NCI-H2171 treated with DMSO at 0.1 percent for 48 hours (cell line): ENCODE measurements at places on chromosomes 6 and 20.

DNA sequence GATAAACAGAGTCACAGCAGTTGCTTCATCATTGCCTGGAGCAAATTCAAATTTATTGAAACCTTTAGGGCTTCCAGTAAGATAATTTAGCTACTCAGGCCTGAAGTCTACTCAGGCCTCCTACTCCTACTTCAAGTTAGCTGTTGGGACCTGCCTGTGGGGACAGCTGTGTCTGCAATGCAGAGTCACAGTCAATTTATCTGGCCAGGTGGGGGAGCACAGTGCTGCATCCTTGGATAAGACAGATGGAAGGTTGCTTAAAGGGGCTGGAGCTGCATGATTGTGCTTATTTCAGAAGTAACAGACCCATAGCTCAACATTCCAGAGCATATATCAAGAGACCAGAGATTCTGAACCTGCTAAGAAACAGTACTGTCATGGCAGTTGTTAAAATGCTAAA is 932.1 kb downstream of the QKI start:
- DNase-seq: no peak

- DNase-seq: no peak
Observed at GRCh38 chr20:48717095-48717672, 110.6 kb downstream of the PREX1 start.

- DNase-seq: no peak
Observed at GRCh38 chr20:58791286-58791685, 59.4 kb downstream of the GNAS-AS1 start.

- no peak for DNase-seq
Observed at GRCh38 chr20:7856756-7857155, 83.5 kb downstream of the HAO1 start.

DNA sequence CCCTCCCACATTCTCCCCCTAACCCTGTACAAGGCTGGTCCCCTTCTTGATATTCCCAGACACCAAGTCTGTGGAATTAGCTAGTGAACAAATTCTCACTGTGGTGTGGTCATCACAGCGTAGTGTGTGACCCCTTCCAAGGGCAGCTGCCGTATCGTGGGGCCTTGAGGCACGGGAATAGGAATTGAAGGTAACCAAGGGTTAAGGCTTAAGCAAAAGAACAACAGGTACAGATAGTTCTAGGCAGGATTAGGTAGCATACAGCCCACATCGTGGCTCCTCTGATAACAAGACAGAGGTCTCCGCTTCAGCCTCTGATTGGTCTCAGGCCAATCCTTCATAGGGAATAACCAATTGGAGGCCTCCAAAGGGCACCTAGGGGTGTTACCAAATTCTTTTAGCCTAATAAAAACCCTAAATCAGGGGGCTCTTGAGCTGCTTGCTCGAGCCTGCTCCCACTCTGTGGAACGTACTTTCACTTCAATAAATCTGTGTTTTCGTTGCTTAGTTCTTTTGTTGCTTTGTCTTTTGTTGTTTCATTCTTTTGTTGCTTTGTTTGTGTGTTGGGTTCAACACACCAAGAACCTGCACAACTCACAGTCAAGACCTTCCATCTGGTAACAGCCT is 64.7 kb downstream of the GPR6 start:
- DNase-seq: no peak

DNA sequence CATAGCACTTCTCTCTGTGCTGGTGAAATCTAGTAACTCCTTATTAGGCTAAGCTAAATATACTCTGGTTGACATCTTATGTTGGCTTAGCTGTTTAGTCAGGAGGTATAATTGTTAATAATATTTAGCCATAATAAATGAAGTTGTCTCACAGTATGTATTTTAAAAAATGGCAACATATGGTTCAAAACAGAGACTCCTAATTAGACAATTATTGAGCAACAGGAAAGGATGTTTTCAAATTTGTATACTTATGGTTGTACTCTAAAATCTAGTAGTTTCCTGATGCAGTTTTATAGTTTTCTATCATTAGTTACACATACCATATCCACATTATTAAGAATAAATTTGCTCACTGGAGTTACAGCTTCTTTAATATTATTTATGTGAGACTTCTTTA is 150.2 kb downstream of the BCKDHB start:
- DNase-seq: no peak

GRCh38 chr6:24838994-24839393 is 40.3 kb upstream of the ARMH2 start:
- no peak for DNase-seq

DNA sequence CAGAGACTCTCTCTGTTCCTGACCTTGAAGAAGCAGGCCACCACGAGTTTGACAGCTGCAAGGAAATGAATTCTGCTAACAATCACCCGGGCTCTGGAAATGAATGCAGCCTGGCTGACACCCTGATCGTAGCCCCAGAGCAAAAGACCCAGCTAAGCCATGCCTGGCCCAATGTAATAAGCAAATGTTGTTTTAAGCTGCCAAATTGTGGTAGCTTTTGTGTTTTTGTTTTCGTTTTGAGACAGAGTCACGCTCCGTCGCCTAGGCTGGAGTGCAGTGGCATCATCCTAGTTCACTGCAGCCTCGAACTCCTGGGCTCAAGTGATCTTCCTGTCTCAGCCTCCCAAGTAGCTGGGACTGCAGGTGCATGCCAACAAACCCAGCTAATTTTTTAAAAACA is 3.3 kb upstream of the OXT start:
- DNase-seq: no peak
